ENCODE measurements at places on chromosomes 7 and 10. TPM values are rescaled to one million over a fixed set of nuclear protein-coding genes. Genes with fewer than 3 reads are reported as not detected.

PROSER2 gene
- 33.3 TPM for total RNA-seq

HIP1 gene
- total RNA-seq = 86.2 TPM

CYTH3 gene
- 27.5 TPM for total RNA-seq

DNA sequence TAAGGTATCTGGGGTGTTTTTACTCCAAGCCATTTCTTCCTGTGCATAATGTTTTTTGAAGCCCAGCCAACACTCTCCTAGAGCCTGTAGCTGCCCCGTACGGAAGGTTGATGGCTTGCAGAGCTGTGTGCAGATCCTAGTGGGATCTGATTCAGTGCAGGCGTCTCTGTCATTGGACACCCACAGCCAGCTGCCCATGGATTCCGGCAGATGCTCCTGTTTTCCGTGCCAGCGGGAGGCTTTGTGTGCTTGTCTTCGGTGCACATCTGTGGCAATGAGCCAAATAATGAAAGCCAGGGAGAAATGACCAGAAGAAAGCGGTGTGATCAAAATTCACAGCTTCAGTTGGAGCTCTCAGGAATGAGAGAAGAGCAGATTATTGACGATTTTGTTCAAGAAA is 426.4 kb downstream of the TYW1 start:
- no peak overlapping the region for H3K27ac ChIP-seq
- H3K36me3 ChIP-seq = no peaks in the 10 kb centered on the region
- no peaks in the 10 kb centered on the region for H3K4me1 ChIP-seq
- no peaks in the 10 kb centered on the region for H3K27me3 ChIP-seq
- no peak for DNase-seq

DNA sequence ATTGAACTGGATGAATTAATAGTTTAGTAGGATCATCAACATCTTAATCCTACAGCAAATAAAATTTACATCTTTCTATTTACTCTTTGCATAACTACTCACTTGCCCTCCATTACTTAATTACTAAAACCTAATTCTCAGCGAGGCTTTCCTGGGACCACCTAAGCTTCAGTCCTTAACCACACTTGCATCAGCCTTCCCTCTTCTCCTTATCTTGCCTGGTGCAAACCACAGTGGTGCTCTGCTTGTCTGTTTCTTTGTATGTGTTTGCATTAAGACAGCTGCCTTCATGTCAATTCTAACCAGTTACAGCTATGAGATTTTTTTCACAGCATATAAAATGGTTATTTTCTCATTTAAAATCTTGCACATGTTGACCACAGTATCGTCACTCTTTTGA is 72.6 kb upstream of the ZNF92 start:
- no peak for DNase-seq
- no peaks in the 10 kb centered on the region for H3K4me1 ChIP-seq
- no peaks in the 10 kb centered on the region for H3K36me3 ChIP-seq
- no peak overlapping the region for H3K27ac ChIP-seq

DNA sequence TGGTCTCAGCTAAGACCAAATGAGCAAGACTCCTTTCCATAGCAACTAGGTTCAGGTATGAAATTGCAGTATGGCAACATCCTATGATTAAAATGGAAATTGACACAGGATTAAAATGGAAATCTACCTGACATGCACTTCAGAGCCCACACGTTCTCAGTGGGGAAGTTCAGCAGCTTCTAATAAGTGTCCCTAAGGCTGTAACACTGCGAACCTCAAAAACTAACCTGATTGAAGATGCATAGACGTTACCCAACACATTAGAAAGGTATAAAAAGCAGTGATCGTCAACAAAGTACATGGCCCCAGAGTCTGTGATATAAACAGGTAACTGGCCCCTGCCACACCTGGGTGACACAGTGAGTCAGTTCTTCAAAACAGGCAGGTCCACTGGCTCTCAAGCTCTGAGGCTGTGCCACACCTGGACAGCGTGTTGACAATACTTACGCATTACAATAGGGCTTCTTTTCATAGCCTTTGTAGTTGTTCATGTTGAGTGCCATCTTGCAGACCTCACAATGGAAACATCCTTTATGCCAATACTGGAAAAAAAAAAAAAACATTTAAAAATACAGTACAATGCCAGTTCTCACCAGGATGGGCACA is 274.9 kb upstream of the NEBL start:
- peak overlapping the region; percentile 61 for H3K4me3 ChIP-seq
- no peaks in the 10 kb centered on the region for H3K36me3 ChIP-seq
- DNase-seq = no peak
- peaks cover 12% of the 10 kb centered on the region for H3K27me3 ChIP-seq

GRCh38 chr7:54802841-54803240 is 43.8 kb upstream of the SEC61G start:
- H3K36me3 ChIP-seq = no peaks in the 10 kb centered on the region
- no peak overlapping the region for H3K4me3 ChIP-seq
- H3K4me1 ChIP-seq = no peaks in the 10 kb centered on the region
- H3K27me3 ChIP-seq = no peaks in the 10 kb centered on the region
- DNase-seq = no peak

- H3K27me3 ChIP-seq = peaks cover 4% of the 10 kb centered on the region
- no peak overlapping the region for H3K4me3 ChIP-seq
- DNase-seq = no peak
- H3K27ac ChIP-seq = no peak overlapping the region
Measured at GRCh38 chr7:151890355-151891004, 13.6 kb upstream of the PRKAG2 start.

DNA sequence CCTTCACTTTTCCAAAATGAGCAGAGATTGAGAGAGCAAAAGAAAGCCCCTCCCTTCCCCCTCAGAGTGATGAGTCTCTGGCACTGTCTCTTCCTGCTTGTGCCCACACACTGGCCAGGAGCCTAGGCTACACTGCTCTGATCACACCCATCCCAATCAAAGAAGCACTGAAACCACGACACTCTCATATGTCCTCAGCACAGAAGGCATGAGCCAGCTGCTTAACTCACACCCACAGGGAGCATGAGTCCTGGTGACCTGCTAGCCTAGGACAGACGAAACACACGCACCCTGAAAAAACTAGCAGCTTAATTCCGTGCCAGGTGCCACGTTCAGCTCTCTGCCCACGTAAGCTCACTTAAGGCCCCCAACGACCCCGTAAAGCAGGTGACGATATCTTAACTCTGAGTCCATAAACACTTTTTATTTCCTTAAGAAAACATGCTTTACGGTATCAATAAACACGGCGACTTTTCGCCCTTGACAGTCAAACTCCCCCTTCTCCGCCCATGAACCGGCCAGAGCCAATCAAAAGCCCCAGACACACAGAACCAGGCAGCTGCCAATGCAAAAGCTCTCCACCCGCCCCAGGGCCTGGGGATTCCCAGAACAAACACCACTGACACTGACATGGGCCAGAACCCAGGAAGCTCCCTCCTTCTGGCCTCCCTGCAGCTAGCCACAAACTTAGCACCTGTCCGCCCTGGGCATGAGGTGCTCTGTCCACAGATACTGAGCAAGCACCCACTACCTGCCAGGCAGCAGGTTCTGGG is 69.0 kb downstream of the TNRC18 start:
- peaks cover 20% of the 10 kb centered on the region for H3K4me1 ChIP-seq
- H3K27ac ChIP-seq = no peak overlapping the region
- DNase-seq = no peak
- H3K27me3 ChIP-seq = no peaks in the 10 kb centered on the region

DNA sequence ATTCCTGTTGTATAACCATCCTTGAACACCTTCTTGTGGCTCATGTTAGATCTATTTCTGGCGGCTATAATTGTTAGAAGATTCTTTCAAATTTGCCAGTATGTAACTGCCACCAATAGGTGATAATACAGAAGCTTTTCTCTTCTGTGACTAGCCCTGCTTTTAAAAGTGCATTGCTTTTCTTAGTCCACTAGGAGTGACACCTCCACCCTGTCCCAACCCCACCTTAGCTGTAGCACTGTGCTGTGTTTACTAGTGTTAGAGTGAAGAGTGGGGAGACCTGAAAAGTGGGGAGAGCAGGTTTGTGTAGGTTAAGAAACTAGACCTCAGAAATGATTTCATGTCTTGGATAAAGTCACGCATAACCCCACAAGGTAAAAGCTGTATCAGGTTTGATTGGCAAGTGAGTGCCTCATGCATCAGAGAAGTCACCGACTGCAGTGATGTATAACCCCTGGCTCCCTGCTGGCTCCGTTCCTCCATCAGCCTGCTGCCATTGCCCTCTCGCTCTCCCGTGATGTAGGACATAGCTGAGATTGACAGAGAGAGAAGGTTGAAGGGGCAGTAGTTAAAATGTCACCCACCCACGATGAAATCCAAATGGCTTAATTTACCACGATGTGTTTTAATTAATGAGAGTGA is 12.5 kb downstream of the NPVF start:
- H3K27me3 ChIP-seq = no peaks in the 10 kb centered on the region
- H3K4me1 ChIP-seq = no peaks in the 10 kb centered on the region
- H3K36me3 ChIP-seq = no peaks in the 10 kb centered on the region
- no peak overlapping the region for H3K27ac ChIP-seq
- no peak overlapping the region for H3K4me3 ChIP-seq

DNA sequence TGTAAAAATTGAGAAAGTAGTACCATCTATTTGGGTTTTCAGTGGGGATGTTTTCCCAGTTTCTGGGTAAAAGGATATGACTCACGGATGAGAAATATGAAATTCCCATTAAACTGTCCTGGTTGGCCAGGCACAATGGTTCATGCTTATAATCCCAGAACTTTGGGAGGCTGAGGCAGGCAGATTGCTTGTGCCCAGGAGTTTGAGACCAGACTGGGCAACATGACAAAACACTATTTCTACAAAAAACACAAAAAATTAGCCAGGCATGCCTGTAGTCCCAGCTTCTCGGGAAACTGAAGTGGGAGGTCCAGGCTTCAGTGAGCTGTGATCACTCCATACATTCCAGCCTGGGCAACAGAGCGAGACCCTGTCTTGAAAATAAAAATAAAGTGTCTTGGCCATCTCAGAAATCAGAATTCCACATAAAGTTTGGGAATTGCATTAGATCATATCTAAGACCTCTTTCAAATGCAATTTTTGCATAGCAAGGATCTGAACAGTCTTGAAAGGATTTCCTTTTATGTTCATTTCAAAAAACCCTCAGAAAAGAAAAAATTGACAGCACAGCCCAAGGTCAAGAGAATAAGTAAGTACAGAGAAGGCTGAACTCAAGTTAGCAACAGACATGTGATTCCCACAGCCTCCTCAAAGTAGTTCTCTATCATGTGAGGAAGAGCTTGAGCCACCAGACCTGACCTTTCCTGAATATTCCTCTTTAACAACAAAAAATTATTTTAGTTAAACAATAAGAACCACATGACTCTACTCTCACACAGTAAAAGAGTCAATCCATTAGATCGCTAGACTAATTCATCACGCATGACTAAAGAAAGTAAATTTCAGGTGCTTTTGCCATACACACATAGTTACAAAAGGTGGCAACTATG is 141.5 kb upstream of the CAV2 start:
- peak overlapping the region; percentile 32 for H3K27ac ChIP-seq
- H3K36me3 ChIP-seq = no peaks in the 10 kb centered on the region
- no peak overlapping the region for H3K4me3 ChIP-seq
- peaks cover 28% of the 10 kb centered on the region for H3K4me1 ChIP-seq
- DNase-seq = no peak

DNA sequence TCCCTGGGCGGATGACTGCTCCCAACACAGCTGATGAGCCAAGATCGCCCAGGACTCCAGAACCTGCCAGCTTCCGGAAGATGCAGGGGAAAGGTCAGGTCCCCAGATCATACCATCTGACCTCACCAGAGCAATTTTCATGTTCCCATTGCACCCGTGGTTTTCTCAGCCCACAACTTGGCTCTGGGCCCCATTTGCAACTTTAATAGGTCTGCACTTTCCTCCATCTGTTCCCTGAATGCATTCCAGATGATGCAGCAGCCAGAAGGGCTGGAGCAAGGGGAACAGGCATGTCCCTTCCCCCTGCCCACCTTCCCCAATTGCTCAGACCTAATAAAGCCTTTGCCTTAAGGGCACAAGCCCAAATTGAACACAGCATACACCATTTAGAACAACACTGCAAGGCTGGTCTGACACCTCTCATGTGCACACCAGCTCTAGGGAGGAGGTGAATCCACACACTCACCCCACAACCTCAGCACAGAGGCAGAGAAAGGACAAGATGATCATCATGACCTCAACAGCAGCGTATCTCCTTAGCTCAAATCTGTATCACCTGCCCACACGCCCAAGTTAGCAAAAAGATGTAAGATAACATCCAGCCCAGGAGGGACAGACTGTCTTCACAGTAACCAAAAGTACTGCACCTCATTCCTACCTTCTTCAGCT is 87.5 kb downstream of the PLXNA4 start:
- no peaks in the 10 kb centered on the region for H3K4me1 ChIP-seq
- H3K4me3 ChIP-seq = no peak overlapping the region
- DNase-seq = no peak
- no peaks in the 10 kb centered on the region for H3K27me3 ChIP-seq

DNA sequence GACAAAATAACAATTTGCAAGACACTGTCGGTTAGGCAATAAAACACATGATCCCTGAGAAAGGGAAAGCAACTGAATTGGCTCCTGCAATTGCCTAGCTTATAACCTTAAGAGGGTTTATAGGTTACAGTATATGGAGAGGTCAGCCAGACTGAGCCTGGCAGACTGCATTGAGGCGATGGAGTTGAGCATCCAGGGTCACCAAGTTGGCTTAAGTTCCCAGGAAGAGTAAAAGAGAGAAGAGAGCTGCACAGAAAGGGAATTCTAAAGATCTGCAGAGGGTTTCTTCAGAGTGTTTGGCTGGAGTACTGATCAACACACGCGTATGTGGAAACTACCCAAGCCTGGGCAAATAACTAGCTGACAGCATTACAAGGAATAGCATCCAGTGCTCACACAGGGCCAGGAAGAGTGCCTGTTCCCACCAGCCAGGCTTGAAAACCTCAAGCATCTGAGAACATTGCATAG is 11.2 kb downstream of the ANKMY2 start:
- H3K27me3 ChIP-seq = no peaks in the 10 kb centered on the region
- peaks cover 5% of the 10 kb centered on the region for H3K36me3 ChIP-seq
- no peak overlapping the region for H3K4me3 ChIP-seq
- DNase-seq = no peak
- no peak overlapping the region for H3K27ac ChIP-seq
- peaks cover 8% of the 10 kb centered on the region for H3K4me1 ChIP-seq

GRCh38 chr10:17848646-17849045 is 39.5 kb downstream of the MRC1 start:
- no peaks in the 10 kb centered on the region for H3K36me3 ChIP-seq
- H3K4me1 ChIP-seq = no peaks in the 10 kb centered on the region
- no peak overlapping the region for H3K27ac ChIP-seq

Data from upper lobe of right lung (tissue), 1 donor.